ENCODE measurements at places on chromosomes 11 and 22. TPM values are rescaled to one million over a fixed set of nuclear protein-coding genes. Genes with fewer than 3 reads are reported as not detected.

KDM4D gene
- 3.7 TPM for total RNA-seq

DNA sequence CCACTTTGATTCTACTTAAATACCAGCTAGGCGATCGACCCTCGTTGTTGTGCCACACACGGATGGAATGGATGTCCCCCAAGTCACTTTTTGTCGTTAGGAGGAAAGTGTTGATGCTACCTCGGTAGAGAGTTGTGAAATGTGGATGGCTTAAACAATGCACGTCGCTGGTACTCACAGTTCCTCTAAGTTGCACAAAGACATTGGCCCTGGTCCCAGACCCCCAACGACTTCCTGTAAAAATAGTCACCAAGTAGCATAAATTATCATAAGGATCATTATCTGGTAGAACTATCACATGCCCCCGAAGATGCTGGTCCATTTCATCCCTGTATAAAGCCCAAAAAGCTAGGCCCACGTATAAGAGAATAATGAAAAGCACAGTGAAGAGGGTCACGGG lies 3.8 kb downstream of the PKDREJ start:
- DNase-seq = no peak

DNA sequence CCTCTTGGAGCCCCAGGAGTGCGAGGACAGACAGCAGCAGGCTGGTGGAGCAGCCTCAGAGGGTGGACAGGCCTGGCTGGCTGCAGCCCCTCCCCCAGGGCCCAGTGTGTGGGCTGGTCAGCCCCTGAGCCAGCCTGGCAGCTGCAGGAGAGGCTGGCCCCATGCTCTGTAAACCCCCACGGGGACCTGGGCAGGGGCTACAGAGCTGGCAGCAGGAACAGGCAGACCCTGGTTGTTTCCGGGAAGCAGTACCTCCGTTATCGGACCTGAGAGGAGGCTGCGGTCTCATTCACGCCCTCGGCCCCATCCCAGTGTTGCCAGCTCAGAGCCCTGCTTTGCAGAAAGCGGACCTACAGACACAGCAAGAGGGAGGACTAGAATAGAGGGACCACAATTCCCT lies 38.5 kb upstream of the COMT start:
- DNase-seq = peak; percentile 85

- peak; percentile 33 for DNase-seq
These were observed 30.4 kb upstream of the MICAL2 start for GRCh38 chr11:12079726-12080556.

DNA sequence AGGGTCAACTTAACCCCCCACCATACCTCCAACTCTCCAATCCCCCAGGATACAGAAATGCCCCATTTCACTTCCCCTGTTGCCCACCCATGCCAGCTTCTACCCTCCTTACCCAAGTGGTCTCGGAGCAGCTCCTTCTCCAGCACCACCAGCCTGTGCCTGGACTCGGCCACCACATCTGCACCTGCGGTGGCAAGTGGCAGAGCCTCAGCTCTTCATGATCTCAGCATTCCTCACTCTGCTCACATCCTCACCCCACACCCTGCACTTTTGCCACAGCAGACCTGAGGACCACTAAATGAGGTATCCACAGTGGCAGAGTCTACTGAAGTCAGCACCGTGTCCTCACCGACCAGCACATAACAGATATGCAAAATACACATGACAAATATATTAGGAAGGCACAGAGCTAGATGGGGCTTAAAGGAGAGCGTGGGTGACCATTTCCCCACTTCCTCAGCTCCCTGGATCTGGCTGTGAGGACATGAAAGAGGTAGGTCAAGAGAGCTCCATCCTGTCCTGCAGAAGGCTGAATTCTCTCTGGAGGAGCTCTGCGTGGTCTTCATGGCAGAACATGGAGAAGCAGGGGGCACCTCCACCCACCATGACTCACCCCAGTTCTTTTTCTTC lies 9.7 kb downstream of the NHERF4 start:
- peak; percentile 28 for DNase-seq

- no peak for DNase-seq
These were observed 881.8 kb downstream of the BRD1 start for GRCh38 chr22:48945621-48946458.

GRCh38 chr11:126920833-126921232 lies 79.7 kb downstream of the KIRREL3 start:
- DNase-seq = peak; percentile 27
